Aorta (tissue), 5 donors: ENCODE measurements at places on chromosomes 3 and 15.

GRCh38 chr15:57288926-57289580, 87.3 kb upstream of the CGNL1 start:
- no peak for DNase-seq

- no peak for DNase-seq
Measured at GRCh38 chr3:100769693-100770092, 60.4 kb downstream of the TFG start.

GRCh38 chr3:130537673-130538304, 20.8 kb downstream of the COL6A6 start:
- DNase-seq: no peak

- DNase-seq: no peak
Measured at GRCh38 chr3:61066800-61067199, 184.5 kb downstream of the FHIT start.

DNA sequence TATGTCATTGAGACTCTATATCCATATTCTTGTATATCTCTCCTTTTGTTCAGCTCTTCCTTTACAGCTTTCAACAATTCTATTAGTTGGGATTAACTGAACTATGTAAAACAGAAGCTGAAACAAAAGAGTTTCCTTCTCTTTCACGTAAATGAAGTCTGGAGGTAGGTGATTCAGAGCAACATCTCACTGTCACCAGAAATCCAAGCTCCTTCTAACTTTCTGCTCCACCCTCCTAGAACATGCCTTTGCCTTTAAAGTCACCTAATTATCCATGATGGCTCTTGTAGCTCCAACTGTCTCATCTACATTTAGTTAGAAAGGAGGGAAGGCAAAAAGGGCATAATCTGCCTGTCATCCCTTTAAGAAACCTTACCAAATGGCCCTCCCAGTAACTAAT, 458.2 kb upstream of the MDFIC2 start:
- DNase-seq: no peak

GRCh38 chr15:52876991-52877663, 87.0 kb upstream of the ONECUT1 start:
- no peak for DNase-seq

DNA sequence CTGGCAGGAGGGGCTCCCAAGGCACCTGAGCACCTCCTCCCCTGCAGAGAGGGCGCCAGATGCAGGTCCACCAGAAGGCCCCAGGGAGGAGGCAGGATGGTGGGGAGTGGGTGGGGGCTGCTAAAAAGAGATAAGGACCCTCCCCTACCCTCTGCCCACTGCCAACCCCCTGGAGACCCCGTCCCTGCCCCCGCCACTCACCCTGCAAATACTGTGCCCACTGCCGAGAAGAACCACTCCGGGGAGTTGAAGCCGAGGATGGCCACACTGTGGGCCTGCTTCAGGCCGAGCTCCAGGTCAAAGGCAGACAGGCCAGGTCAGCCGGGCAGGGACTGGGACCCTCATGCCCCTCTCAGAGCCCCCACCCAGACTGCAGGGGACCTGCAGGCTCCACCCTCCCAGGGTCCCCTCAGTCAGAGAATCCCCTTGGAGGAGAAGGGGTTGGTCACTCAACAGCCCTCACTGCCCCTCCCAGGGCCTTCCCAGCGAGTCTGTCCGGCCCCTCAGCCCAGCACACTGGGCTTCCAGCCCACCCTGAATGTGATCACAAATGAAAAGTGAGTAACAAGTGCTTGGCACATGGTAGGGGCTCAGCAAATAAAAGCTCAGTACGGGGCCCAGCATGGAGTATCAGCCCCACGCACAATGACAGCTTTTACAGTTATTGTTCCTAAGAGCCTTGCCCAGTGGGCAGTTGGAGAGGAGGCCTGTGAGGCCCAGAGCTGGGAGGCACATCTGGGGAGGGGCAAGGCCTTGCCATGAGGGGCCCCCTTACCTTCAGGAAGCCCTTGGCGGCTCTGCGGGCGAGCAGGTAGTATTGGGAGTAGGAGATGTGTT, 40.4 kb downstream of the ACSBG1 start:
- no peak for DNase-seq

DNA sequence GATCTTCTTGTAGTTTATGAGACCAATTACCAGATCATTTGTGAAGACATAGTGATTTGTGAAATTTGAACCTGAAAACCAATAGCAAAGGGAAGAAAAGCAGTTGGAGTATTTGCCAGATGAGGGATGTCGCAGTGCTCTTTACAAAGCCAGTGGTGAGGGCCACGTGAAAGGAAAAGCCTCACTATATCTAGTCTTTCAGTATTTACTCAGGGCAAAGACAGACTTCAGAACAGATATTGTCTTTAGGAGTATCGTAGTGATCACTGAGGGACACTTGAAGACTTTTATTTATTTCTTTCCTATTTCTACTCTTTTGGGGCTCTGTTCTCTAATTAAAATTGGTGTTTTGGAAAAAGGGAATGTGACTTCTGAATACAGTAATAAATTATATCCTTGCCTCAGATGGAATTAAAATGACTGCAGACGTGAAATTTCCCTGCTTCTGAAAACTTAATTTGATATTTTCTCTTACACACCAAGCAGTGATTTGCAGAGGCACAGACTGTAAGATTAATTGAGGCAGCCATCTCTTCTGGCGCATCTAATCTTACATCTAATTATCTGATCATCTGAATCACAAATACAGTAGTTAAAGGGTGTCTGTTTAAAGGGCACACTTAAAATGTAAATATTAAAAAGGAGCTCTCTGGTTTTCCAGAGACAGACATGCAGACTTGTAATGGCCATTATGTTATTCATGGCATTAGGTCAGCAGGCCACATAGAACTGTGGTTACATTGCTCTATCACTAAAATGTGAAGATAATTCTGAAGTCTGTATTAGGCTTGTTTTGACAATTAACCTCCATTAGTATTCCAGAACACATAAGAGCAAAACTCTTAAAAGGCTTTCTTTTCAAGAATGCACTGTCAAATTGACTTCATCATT, 193.0 kb upstream of the GOLIM4 start:
- DNase-seq: no peak
